Cortex of kidney (tissue), 1 donor: ENCODE measurements at places on chromosomes 4 and X.

DNA sequence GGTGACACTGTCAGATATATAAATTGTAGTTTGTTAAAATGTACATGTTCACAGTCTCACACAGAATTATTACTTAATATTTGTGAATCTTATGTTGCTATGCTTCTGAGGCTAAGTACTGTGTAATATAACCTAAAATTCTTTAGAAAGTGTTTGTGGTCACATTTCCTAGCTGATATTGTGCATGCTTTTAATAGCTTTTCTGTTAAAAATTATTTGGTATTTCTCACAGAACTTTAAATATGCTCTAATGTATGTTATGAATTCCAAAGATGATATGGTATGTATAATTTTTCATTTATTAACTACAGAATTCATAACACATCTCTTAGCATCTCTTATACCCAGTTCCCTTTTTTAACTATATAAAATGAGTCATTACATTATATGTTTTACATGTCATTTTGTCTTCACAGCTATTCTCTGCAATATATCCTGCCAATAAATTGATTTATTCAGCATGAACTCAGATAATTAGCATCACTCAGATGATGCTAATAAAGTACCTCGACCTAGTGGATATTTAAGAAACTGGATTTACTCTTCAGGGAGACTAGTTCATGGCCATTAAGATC lies 9.3 kb downstream of the PTPN13 start:
- no peak for DNase-seq

- no peak for DNase-seq
Observed at GRCh38 chr4:47413521-47413920, 50.0 kb downstream of the COMMD8 start.

DNA sequence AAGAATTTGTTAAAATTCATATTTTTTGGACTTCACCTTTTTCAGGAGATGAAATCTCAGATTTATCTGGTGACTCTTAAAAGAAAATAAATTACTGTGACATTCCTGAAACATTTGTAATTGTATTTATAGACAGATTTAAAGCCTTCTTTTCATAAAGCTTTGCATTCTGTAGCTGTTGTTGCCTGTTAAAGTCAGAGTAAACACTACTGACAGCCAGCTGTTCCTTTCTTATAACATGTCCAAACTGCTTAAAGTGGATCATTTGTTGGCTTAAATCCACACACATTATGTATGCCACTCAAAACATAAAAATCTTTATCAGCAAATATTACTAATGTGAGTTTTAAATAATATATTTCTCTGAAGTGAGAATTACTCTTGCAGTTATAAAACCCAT lies 157.5 kb downstream of the TECRL start:
- no peak for DNase-seq

GRCh38 chr4:25883565-25883964 lies 20.8 kb upstream of the SEL1L3 start:
- DNase-seq: no peak

DNA sequence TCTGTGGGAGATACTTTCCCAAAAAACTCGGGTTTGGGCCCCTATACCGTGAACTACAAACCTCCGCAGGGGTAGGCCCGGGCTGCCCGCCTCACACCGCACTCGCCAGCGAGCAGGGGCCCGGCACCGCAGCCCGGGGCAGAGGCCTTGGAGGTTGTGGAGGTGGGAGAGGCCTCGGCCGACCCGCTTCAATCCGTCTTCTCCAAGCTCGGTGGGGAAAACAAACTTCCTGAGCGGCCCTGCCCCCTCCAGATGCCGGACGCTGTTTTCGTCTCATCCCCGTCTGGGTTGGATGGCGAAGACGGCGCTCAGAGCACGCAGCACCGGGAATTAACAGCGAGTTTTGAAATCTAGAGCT lies 442 bp upstream of the MCUB start:
- DNase-seq: no peak

DNA sequence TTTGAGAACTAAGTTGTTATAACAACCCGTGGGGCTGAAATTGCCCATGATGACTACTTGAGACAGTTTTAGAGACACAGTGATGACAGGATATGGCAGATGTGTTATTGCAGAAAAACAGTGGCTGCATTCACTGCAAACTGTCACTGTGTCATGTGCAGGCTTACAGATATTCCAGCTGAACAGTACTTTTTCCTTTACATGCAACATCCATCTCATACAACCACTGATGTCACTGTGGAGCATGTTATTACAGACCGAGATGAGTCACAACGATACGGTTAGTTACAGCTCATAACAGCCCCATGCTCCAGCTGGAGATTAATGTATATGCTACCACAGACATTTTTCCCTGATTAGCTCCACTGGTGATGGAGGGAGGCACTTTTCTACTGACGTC lies 207.4 kb downstream of the TMA16 start:
- no peak for DNase-seq

DNA sequence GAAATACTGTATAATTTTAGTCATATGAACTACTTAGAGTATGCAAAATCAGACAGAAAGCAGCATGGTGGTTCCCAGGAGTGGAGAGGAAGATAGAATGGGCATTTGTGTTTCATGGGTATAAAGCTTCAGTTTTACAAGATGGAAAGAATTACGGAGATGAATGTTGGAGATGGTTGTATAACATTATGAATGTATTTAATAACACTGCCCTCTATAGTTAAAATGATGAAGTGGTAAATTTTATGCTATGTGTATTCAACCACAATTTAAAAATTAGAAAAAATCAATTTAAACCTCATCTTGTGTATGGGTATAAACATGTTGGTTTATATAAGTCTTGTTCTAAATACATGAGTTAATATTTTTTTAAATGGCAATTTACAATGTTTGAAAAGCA lies 521.1 kb downstream of the FSTL5 start:
- no peak for DNase-seq

DNA sequence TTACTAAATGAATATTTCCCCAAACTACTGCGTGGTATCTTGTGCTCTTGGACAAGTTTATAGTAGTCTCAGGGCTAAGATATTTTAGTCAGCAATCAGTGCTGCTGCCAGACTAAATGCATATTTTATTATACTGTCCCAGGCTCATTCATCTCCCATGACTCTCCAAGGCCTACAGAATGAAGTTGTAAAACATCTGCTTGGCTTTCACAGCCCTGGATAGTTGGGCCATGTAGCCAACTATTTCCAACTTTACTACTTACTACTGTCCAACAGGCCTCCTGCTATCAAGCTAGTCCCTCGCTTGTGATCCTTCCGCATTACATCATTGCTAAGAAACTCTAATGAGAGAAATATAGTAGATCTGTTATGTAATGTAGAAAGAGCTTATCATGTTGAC lies 31.4 kb downstream of the MAGEB16 start:
- DNase-seq: no peak

GRCh38 chr4:81052119-81053068 lies 21.9 kb downstream of the BMP3 start:
- no peak for DNase-seq

- DNase-seq: no peak
Observed at GRCh38 chr4:76856243-76857073, 41.5 kb downstream of the SOWAHB start.

GRCh38 chr4:185229021-185229818 lies 19.8 kb downstream of the SNX25 start:
- no peak for DNase-seq

DNA sequence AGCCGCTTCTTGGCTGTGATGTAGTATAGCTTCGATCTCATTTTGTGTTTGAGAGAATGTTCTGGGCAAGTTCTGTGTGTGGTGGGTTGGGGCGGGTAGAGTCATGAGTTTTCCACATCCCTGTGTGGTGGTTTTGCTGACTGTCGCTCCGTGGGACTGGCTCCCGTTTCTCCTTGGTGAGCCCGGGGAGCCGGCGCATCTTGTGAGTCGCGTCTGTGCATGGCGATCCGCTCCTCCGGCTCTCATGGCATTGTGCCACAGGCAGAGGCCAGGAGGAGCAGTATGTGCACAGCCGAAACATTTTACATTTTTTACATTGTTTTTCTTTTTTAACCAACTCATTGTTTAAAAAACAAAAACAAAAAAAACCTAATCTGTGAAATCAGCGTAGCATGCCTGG lies 27.7 kb upstream of the TBC1D14 start:
- no peak for DNase-seq
